ENCODE measurements at places on chromosomes 2 and 18.
A peak's percentile ranks its signal among the peaks of the same experiment; 100 is the strongest.

DNA sequence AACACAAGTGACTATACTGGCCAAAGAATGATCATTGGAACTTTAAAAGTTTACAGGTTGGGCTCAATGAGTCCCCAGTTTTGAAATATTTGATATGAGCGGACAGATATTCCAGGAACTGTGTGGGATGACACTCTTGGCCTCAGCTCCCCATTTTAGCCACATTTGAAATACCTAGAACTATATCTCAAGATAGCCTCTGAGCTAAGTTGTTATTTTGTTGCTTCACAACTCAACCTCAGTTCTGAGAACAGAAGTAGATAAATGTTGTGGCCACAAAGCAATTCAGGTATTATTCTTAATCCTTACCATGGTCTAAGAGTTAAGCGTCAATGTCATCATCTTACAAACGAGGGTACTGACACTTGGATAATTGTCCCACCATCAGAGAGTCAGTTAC, 172.2 kb upstream of the SETBP1 start:
- no peak for DNase-seq

DNA sequence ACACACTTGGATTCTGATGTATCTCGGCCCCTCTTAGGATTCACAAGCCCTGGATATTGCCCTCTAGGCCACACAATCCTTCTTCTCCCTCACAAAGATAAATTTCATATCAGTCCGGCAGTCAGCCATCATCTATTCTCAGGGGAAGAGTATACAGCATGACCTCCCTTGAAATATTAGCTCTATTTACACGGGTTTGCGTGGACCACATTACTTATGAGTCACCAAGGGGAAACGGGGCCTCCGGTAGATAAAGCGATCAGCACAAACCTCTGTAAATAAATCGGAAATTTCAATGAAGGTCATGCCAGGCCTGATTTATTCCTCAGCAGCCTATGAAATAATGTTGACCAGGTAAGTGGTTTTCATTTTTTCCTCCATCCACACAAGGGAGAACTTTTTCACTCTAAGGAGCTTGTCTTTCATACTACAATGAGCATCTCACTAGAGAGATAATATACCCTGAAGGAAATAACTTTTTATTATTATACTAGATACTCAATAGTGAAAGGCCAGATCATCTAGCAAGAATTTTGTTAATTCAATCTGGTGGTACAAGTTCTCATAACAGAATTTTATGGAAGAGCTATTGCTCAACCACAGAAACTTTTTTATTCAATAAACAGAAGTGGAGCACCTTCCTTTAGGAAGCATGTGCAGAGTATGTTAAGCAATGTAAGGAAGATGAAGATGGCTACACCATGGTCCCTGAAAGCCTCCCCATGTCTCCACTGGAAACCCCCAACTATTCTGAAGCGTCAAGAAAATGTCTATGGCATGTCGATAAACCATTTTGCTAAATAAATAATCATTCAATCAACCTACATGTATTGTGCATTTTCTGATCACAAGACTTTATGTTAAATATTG, 125.2 kb upstream of the PIK3C3 start:
- no peak for DNase-seq

DNA sequence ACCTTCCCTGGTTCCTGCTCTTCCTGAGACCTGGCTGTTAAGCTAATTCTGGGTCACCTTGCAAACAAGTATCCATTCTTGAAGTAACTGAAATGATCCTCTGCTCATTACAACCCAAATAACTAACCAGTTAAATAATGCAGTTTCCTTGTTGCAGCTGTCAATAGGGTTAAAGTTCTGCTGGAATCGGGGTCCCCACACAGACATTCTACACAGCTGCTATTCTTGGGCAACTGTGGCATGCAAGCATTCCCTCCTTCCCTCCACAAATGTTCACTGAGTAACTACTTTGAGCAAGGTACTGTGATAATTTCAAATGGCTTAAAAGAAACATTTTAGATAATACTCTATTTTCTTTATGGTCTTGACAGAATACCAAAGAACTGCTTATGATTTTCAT, 17.1 kb downstream of the RBKS start:
- DNase-seq = no peak

- DNase-seq = no peak
These were observed 127.7 kb downstream of the SMAD2 start for GRCh38 chr18:47802802-47803201.

DNA sequence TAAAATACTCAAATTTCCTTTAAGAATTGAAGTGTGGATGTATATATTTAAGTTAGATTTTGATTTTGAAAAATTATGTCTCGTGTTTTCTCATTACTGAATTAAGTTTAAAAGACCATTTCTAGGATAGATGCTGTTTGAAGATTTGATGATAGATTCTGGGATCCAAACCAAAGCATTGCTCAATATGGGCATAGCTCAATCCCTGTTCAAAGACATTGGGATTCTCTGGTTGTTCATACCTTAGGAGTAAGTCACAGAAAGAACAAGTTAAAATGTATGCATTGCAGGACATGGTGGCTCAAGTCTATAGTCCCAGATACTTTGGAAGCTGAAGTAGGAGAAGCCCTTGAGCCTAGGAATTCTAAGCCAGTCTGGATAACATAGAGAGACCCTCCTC, 622.3 kb downstream of the ADCYAP1 start:
- no peak for DNase-seq

- DNase-seq = no peak
These were observed 160.7 kb downstream of the RTP5 start for GRCh38 chr2:242030226-242030575.

- no peak for DNase-seq
These were observed 63.3 kb upstream of the ZNF804A start for GRCh38 chr2:184534986-184535385.

GRCh38 chr18:47054369-47054768, 18.9 kb upstream of the ELOA2 start:
- no peak for DNase-seq

GRCh38 chr2:10750610-10751009, 29.2 kb downstream of the ATP6V1C2 start:
- DNase-seq = peak; percentile 33

- DNase-seq = no peak
These were observed 410.7 kb upstream of the TNP1 start for GRCh38 chr2:217270485-217271121.

DNA sequence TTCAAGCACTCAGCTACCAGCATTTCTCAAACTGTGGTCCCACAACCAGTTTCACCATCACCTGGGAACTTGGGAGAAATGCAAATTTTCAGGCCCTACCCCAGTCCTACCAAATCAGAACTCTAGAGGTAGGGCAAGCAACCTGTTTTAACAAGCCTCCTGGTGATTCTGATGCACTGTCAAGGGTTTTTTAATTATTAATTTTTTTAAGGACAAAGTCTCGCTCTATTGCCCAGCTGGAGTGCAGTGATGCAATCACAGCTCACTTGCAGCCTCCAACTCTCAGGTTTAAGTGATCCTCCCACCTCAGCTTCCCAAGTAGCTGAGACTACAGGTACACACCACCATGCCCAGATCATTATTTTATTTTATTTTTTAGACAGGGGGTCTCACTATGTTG, 7.8 kb downstream of the ACMSD start:
- no peak for DNase-seq

DNA sequence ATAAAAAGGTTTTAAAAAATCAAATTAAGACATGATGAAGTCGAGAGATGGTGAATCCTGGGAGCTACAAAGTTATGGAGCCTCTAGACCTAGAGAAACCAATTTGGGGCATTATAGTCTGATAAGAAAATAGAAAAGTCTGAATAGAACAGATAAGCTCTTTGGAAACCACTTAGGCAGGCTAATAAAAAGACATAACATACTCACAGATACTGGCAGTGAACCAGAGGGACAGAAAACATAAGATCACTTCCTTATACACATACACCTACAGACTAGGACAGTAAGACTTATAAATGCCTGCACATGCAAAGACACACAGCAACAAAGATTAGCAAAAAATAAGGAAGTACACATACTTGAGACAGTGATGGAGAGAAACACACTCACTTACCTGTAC, 20.0 kb downstream of the SMC6 start:
- no peak for DNase-seq

- DNase-seq = no peak
These were observed 85.1 kb downstream of the NCOA1 start for GRCh38 chr2:24576146-24576545.

GRCh38 chr2:143686585-143687164, 557.5 kb downstream of the ARHGAP15 start:
- DNase-seq = no peak

DNA sequence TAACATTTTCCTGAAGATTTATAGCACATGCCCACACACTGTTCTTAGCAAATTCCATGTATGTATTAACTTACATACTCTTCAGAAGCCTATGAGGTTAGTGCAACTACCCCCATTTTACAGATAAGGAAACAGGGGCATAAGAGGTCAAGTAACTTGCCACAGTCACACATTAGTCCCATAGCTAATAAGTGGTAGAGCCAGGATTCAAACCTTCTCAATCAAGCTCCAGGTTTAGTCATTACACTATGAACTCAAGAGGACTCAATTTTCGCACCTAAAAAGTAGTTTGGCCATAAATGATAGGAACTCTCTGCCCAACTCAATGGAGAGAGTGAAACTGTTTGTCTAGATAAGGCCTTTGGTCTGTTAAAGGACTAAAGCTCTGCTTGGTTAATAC, 9.7 kb upstream of the RIF1 start:
- no peak for DNase-seq

GRCh38 chr18:22447792-22448191, 30.1 kb upstream of the CTAGE1 start:
- DNase-seq = no peak

DNA sequence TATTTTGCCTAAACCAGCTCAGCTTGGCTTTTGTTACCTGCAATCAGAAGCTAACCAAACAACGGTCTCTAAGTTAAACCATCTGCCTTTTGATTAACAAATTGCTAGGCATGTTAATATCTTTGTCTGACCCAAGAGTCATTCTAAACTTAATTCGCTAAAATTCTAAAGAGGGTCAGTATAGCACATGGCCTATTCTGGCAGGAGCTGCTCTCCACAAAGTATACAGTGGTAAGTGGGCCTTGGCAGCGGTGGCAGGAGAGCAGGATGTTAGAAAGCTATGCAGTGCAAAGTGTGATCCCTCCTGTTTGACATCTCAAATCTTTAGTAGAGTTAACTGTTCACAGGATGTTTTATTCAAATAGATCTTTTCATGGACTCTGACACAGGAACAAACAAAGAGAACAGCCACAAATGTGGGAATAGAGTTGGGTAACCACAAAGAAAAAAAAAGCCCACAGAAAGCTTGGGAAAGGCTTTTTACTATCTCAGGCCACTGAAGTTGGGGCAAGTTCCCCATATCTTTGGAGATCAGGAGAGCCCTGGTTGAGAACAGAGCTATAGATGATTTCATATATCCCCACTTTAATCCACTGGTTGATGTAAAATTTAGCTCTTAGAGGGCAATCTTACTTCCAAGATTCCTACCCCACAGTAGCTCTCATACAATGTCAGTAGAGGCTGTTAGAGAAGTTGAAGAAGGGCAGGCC, 10.6 kb downstream of the CFAP210 start:
- no peak for DNase-seq

- DNase-seq = no peak
These were observed 200.4 kb downstream of the TMEM247 start for GRCh38 chr2:46679761-46680160.

- DNase-seq = no peak
These were observed 151.8 kb downstream of the DYSF start for GRCh38 chr2:71605173-71605641.

DNA sequence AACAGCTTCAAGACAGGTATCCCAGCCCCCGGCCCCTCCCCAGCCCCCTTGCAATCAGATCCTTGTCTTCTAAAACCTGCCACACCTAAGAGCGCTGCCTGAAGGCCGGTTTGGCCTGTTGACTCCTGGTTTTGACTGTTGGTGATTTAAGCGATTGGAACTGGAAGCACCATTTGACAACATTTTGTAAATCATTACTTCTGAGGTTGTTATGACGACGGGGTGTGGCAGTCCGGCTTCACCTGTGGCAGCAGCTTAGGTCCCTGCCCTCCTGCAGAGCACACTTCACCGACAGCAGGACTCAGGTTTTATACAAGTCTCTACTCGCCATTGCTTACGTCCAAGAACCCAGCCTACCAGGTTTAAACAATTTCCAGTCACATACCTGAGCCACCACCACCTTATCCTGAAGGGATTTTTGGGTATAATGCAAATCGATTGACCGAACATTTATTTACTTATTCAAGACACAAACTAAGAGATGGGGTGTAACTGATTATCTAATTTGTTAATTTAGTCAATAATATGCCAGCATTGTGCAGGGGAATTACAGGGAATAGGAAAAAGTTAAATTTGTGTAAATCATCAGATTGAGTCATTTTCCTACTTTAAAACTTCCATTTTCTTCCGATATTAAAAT, 707 bp upstream of the DGUOK start:
- no peak for DNase-seq

DNA sequence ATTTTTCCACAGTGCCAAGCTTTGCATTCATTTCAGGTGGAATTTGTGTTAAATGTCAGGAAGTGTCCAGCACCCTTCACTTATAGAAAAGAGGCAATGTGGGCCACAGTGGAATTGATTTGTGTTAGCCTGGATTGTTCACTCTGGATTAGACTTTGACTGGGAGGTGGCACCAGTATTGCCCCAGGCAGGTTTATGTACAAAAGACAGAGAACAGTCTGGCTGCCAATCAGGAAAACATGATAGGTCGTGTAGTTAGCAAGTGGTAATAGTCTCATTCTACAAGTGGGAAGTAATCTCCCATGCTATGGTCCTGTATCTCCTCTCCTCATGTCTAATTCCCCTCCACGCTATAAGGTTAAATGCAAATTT, 45.6 kb downstream of the RAB27B start:
- DNase-seq = no peak

DNA sequence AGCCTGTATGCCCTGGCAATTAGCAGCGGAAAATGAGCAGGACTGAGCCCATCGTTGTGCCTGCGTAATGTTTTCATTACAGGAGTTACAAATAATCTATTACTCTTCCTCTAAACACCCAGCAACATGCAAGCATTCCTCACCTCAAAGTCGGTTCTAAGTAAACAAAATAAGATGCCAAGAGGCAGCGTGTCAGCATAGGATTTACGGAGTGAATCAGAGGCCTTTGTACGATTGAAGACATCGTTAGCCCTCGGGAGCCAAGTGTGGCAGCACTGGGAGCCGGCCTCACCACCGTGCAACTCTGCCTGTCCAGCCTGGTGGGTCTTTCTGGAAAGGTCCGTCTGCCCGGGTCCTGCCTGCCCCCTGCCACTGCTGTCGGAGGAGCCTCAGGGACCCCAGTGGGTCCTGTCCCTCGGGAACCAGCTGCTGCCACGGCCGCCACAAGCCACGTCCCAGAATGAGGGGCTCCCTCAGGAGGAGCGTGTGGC, 80.1 kb upstream of the CTDP1 start:
- no peak for DNase-seq

- no peak for DNase-seq
These were observed 168.9 kb downstream of the ANKRD30B start for GRCh38 chr18:14916851-14917250.

GRCh38 chr18:76498064-76498463, 3.0 kb upstream of the ZNF516 start:
- no peak for DNase-seq

- DNase-seq = no peak
These were observed 28.2 kb upstream of the TAF1B start for GRCh38 chr2:9815076-9815475.

- no peak for DNase-seq
These were observed 11.1 kb downstream of the CCL20 start for GRCh38 chr2:227824711-227825110.
